ENCODE measurements at places on chromosomes 12 and 14. TPM values are rescaled to one million over a fixed set of nuclear protein-coding genes. Genes with fewer than 3 reads are reported as not detected.

DNA sequence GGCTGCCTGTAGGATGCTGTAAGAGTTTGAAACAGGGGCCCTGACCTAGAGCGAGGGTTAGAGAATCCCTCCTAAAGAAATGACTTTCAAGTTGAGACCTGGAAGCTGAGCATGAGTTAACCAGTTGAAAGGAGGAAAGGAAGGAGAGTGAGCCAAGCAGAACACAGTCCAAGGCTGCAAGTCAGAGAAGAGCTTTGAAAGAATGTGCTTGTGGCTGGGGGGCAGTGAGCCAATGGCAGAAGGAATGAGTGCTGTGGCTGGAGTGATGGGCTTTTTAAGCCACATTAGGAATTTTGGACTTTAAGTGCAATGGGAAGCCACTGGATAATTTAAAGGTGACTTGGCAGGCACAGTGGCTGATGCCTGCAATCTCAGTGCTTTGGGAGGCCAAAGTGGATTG, 18.1 kb downstream of the CDKN1B start:
- no peak for DNase-seq

GRCh38 chr12:62647586-62647985, 181.0 kb downstream of the MON2 start:
- no peak for DNase-seq

DNA sequence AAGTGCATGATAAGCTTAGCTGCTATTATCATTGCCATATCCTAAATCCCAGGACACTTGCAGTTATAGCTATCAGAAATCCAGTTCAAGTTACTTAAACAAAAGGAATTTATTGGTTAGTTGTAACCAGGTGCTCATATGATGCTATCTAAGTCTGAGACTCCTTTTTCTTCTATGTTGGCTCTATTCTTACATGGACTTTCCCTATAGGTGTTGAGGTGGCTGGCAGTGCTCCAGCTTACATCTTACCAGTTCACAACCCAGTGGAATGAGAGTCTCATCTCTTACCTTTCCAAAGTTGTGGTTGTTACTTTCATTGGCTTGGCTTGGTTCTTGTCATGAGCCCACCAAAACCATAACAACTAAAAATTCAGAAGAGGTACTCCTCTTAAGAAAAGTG, 94.6 kb downstream of the DACT1 start:
- no peak for DNase-seq

DNA sequence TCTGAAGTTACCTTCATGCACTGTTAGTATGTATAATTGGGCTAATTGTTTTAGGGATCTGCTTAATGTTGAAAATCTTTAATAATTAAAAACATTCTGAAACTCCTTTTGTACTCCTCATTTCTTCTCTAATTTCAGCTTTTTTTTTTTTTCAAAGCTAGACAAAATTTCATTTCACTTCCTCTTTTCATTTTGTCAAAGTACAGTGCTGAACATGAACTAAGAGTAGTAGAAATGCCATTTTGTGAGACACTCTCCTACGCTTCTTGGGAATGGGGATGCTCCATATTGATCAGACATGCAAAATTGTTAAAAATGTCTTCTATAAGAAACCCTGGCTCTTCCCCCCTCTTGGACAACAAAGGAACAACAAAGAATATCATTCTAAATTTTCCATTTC, 1.7 kb downstream of the ABCD2 start:
- DNase-seq = no peak

DNA sequence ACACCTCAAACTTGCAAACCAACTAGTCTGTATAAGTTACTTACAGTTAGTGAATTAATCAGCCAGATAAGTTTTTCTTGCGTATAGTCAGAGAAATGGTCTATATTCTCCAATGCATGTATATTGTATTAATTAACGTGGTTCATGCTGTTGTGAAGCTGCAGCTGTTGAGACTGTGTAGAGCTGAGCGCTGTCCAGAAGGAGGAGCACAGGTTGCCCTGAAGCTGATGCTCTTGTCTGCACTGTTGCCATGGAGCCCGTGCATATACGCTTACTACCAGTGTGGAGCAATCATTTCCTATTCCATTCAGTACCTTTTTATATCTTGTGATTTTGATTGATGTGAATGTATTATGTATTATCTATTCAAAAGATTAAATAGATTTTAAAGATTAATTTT, 74.3 kb upstream of the ARID2 start:
- no peak for DNase-seq

GRCh38 chr12:115758877-115759620, 518.4 kb downstream of the MED13L start:
- DNase-seq = no peak

GRCh38 chr14:104248203-104249055, 110.0 kb downstream of the KIF26A start:
- DNase-seq = peak; percentile 39

GRCh38 chr14:39430762-39431415, 1.3 kb downstream of the FBXO33 start:
- DNase-seq = no peak

DNA sequence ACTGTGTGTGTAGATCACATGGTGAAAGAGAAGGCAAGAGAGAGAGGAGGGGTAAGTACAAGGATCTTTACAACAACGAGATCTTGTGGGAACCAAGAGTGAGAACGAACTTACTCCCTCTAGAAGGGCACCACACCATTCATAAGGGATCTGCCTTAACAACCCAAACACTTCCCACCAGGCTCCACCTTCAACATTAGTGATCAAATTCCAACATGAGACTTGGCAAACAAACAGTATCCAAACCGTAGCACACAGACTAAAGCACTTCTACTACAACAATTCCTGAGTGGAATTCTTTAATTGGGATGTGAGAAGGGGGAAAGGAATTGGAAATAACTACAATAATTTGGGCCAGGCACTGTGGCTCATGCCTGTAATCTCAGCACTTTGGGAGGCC, 35.0 kb upstream of the ESR2 start:
- DNase-seq = no peak

DNA sequence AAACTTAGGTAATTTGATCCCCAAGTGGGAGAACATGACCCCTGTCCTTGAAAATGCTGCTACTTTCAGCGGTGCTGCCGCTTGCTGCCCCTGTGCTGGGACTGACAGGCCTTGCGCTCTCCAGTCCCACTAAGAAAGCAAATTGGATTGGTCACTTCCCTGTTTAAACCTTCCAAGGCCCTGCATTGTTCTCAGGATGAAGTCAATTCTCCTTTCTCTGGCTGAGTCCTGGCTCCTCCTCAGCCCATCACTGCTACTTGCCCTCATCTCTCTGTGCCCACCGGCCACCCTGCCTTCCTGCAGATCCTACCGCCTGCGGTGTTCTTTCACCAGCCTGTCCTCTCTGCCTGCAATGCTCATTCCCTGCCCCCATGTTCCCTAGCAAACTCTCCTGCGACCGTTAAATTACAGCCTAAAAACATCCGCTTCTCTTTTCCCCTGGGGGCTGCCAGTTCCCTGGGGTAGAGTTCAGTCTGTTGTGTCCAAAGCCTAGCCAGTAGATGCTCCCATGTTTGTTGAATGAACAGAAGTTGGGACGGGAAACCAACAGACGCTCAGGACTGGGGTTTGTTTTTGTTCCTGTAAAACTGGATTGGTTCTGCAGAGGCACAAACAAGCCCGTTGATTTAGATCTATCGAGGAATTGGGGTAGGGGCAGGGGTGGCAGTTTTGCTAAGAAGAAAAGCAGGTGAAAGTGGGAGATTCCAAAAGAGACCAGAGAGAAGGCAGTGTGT, 127.3 kb upstream of the HIF1A start:
- DNase-seq = no peak

The CLEC2A gene
- not detected for total RNA-seq

The ASPG gene
- total RNA-seq = 4.6 TPM

The DPF3 gene
- 0.59 TPM for total RNA-seq

The RERG gene
- total RNA-seq = 9.0 TPM

The CHST11 gene
- 46.2 TPM for total RNA-seq

The CD69 gene
- 11.4 TPM for total RNA-seq

The EFCAB11 gene
- 5.8 TPM for total RNA-seq

The SMAGP gene
- total RNA-seq = 31.3 TPM

The OTX2 gene
- not detected for total RNA-seq
